ENCODE measurements at places on chromosomes 6 and 20.

DNA sequence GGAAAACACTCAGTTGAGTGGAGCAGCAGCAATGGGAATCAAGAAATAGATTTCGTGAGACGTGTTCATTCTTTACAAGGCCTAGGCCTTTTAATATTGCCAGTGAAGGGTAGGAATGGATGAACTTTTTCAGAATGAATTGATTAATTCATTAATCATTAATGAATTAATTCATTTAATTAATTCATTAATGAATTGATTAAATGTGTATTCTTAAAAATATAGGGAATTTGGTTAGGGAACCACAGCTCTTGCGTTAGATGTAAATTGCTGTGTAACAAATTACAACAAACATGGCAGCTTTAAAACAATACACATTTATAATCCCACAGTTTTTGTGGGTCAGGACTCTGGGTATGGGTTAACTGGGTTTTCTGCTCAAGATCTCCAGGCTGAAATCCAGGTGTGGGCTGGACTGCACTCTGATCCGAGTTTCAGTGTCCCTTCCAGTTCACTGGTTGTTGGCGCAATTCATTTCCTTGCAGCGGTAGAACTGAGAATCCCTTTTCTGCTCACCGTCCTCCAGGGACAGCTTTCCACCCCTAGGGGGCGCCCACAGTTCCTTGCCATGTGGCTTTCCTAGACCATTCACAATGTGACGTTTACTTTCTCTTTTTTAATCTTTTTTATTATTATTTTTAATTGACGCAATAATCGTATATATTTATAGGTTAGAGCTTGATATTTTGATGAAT lies 32.8 kb upstream of the BCAS1 start:
- peak; percentile 68 for DNase-seq

GRCh38 chr6:11412616-11413015 lies 124.9 kb upstream of the TMEM170B start:
- DNase-seq, result peak; percentile 42

DNA sequence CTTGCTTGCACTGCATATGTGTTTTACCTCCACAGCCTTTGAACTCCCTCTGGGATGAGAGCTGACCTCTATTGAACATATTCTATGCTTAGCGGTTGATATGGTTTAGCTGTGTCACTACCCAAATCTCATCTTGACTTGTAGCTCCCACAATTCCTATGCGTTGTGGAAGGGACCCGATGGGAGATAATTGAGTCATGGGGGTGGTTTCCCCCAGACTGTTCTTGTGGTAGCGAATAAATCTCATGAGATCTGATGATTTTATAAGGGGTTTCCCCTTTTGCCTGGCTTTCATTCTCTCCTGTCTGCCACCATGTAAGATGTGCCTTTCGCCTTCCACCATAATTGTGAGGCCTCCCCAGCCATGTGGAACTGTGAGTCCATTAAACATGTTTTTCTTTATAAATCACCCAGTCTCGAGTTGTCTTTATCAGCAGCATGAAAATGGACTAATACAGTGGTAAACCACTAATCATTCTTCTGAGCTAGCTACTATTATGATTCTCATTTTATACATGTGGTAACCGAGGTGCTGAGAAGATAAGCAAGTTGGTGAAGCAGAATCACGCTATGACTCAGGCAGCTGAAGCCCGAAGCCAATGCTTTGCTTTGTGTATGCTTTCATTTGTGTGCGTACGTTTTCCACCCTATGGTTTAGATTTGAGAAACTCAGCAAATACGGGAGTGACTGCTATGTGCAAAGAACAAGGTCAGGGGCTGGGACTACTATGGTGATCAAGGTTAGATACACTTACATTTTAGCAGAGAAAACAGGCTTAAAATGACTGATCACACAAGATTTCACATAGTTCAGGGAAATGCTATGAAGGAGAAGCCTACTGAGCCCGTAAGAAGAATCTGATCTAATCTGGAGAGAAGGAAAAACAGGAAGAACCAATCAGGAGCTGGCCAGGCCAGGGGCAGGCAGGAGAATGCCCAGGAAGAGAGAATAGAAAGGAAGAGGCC lies 363.5 kb downstream of the ESR1 start:
- peak; percentile 79 for DNase-seq

DNA sequence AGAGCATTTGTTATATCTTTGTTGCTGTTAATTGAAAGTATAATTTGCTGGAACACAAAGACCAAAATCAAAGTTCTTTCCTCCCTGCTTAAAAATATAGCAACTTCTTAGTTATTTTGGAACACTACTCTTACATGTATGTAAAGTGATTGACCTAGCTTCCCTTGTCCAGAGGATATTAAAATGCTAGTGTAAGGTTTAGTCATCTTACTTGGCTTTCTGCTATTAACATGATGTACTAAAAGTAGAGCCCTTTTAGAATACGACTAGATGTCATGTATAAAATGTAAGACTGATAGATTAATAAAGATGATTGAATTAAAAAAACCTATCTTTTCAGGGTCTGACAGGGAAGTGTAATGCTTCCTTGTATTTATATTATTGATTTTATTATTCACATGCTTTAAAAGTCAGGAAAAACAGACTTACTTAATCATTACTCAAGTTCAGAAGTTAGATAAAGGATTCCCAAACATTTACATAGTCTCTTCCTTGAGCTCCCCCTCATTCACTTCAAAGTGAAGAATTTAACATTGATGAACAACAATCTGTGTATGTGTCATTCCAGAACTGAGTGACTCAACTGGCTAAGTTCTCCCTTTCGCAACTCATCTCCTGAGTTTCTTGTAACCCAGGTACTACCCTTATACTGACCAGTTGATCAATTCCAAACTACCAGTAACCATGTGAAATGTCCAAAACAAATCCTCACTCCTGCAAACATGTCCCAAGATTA lies 50.9 kb downstream of the BTBD9 start:
- DNase-seq, result no peak

GRCh38 chr20:48241482-48241881 lies 456.2 kb upstream of the SULF2 start:
- no peak for DNase-seq
